ENCODE measurements at places on chromosomes 12 and 14.

- DNase-seq, result no peak
Observed at GRCh38 chr14:80609055-80609454, 332.5 kb downstream of the CEP128 start.

- no peak for DNase-seq
Observed at GRCh38 chr12:113818283-113818682, 147.8 kb downstream of the RBM19 start.

GRCh38 chr14:65703521-65703920 lies 291.0 kb downstream of the FUT8 start:
- DNase-seq, result no peak

DNA sequence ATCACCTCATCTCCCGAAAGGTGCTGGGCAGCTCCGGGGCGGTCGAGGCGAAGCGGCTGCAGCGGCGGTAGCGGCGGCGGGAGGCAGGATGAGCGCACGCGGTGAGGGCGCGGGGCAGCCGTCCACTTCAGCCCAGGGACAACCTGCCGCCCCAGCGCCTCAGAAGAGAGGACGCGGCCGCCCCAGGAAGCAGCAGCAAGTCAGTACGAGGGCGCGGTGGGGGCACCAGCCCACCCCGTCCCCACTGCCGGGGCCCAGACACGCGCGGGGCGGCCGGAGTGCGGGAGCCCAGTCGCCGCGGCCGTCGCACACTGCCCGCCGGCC lies 862 bp downstream of the HMGA2 start:
- no peak for DNase-seq

DNA sequence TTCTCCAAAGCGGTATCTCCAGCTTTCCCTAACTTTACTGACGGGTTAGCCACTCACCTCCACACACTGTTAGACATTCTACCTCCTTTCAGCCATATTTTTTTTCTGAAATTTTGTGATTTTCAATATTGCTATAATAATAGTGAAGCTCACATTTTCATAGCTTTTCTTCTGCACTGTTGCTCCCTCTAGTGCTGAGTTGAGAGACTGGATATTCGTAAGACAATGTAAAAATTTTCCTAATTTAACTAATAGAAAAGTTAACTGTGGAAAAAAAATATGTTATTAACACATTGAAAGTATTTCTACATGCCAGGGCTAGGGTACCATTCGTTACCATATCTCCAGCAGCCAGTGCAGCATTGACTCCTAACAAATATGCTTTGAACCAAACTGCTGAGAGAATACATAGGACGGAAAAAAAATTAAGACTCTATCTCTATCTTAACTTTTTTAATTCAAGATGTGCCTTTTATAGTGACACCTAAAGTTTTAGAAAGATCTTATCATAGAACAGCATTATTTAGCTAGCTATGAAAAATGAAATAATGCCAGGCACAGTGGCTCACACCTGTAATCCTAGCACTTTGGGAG lies 48.7 kb upstream of the ABCC9 start:
- DNase-seq, result no peak

GRCh38 chr12:6026998-6027397 lies 81.9 kb upstream of the ANO2 start:
- no peak for DNase-seq

DNA sequence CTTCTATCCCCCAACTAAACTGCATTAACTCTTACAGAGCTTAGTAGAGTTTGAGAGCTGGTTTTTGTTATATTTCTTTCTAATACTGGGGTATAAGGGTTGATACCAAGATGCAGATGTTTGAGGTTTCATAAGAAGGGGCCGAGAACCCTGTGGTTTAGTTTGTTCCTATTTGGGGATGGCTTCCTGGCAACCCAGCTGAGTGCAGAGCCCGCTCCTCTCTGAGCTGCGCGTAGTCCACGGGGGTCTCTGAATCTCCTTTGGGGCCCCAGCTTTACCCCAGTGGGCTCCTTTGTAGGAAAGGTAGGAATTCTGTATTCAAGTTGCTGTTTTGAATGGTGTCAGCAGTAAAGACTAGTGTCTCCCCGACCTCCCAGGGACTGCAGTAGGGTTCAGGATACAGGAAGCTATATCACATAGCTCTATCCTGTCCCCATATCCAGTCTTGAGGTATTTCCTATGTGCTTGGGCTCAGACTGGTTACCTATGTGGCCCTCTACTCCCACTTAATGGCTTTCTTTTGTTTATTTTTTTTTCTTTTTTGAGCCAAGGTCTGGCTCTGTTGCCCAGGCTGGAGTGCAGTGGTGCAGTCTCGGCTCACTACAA lies 25.4 kb downstream of the PLXNC1 start:
- no peak for DNase-seq

DNA sequence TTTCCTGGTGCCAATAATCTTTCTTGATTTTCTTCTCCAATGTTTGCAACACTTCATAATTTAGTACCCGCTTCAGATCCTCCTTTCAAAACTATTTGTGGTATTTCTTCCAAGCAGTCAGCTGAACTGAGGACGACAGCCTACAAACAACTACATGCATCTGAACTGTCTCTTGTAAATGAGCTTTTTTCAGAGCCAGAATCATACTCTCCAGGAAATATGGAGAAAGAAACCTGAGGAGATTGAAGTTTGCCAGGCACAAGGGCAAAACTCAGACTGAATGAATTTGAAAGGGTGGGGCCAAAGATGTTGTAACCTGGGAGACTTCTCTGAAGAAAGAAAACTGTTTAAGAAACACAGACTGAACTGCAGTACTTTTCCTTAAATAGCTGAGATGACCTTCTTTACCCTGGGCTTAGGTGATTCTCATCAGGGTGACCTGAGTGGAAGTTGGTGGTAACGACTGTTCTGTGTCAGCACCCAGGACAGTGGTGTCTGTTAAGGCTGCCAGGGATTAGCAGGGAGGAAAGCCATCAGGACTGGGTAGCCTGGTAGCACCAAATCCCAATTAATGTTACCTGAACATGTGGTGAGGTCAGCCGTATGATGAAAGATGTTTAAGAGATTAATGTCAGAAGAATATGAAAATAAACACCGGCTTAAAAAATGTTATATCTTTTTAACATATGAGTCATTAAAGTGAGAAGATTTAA lies 95.0 kb downstream of the TGFB3 start:
- no peak for DNase-seq

DNA sequence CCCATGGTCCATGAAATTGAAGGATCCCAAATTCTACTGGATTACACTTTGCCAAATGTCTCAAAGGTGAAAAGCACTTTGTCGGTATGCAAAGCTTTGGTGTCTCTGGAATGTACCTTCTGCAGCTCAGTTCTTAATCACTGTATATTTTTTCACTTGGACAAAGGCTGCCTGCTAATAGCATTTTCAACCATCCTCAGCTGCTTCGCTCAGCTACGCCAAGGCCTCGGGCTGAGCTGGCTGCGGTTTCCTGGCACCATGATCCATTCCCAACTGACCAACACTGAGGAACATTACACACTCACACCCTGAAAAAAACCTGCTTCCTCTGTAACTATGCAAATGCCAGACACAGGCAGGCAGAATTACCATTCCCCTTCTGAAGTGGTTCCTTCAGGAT lies 335.2 kb downstream of the DPF3 start:
- no peak for DNase-seq

- no peak for DNase-seq
Observed at GRCh38 chr12:124480469-124481256, 86.7 kb downstream of the NCOR2 start.

DNA sequence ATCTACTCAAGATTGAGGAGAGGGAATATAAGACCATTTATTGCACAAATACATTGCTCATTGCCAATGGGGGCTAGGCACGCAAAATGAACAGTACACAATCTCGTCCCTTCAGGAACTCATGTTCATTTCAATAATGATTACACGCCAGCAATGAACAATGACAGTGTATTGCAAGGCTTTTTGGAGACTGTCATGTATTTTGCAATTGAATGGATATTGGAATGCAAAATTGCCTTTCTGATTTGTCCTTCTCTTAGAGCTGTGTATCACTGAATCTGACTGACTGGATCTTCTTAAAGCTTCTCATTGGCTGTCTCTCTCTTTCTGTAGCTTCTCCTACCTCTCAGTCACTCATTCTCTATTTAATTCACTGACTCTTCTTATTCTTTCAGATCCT lies 400.2 kb upstream of the DCN start:
- no peak for DNase-seq

GRCh38 chr12:1857821-1858220 lies 37.5 kb downstream of the LRTM2 start:
- DNase-seq, result no peak

GRCh38 chr12:102059343-102059742 lies 2.4 kb downstream of the WASHC3 start:
- DNase-seq, result no peak
